Choroid plexus epithelial cell (primary cell): ENCODE measurements at places on chromosomes 6 and 20.

DNA sequence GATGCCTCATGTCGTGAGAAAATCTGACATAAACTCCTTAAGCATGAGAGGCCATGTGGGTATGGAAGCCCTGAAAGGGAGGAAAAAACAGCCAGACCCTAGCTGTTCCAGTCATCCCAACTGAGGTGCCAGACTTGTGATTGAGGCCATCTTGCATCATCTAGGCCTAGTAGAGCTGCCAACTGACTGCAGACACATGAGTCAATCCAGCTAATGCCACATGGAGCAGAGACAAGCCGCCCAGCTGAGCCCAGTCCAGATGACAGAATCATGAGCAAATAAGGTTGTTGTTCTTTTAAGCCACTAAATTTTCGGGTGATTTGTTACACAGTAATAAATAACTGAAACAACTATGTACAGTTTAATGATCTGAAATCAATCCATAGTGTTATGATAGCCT lies 680.9 kb downstream of the MAFB start:
- no peak for DNase-seq

GRCh38 chr6:157550114-157550989 lies 169.4 kb downstream of the ZDHHC14 start:
- DNase-seq: no peak

GRCh38 chr20:32139947-32140346 lies 30.4 kb downstream of the TM9SF4 start:
- no peak for DNase-seq

- peak; percentile 98 for DNase-seq
Measured at GRCh38 chr6:135498185-135498841, 773 bp upstream of the AHI1 start.

DNA sequence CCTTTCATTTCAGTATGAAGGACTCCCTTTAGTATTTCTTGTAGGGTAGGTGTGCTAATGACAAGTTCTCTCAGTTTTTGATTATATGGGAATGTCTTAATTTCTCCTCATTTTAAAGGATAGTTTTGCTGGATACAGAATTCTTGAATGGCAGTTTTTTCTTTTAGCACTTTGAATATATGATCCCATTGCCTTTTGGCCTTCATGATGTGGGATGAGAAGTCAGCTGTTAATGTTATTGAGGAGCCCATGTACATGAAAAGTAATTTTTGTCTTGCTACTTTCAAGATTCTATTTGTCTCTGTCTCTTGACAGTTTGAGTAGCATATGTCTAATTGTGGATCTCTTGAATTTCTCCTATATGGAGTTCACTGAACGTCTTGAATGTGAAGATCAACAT lies 30.9 kb downstream of the RSPH3 start:
- peak; percentile 14 for DNase-seq

GRCh38 chr20:62114894-62115293 lies 7.4 kb upstream of the LSM14B start:
- no peak for DNase-seq

DNA sequence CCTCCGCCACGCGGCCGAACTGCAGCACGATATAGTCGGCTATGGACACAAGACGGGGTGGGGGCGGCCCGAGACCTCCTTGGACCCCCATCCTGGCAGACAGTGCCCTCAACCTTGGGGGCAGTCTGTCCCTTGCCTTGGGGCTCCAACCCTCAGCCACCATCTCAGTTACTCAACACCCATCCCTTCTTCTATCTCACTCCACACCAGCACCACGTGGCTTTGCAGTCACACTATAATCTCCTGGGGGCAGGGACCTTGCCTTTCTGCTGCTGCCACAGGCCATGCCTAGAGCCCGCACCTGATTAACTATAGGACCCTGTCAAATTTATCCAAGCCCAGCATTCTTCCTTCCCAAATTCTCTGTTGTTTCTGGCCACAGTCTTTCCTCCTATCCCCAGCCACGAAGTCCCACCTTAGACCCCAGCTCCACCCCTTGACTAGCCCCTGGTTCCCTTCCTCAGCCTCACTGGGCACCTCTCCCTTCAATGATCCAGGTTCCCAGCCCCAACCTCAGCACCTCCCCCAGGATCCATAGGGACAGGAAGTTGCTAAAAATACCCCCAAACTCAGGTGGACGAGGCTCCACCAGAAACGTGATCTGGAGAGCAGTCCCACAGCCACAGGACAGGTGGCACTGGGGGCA lies 1.7 kb upstream of the TEAD3 start:
- no peak for DNase-seq

GRCh38 chr20:49280463-49281058 lies 2.7 kb upstream of the ZNFX1 start:
- DNase-seq: no peak

DNA sequence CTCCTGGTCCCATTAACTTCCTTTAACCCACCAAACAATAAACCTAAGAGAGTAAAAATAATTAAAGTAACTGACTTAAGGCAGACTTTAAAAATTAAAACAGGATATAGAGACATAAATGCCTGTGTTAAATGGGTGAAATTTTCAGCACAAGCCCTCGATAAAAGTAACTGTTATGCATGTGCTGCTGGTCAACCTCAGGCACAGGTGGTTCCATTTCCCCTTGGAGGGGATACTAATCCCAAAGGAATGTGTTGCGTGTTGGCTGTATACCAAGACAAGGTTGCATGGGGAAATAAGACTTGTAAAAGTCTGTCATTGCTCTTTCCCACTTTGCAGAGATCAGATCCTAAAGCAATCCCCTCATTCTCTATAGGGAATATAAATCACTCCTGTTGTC lies 25.8 kb downstream of the HLA-A start:
- DNase-seq: peak; percentile 30
